Sciatic nerve (tissue), 2 donors: ENCODE measurements at places on chromosomes 16 and 17. TPM values are rescaled to one million over a fixed set of nuclear protein-coding genes. Genes with fewer than 3 reads are reported as not detected.

The CHTF8 gene
- total RNA-seq, result 65.1 TPM

The HBA1 gene
- total RNA-seq, result 11,060 TPM

The SNX20 gene
- 2.6 TPM for total RNA-seq

The BCL6B gene
- total RNA-seq, result 24.5 TPM

The WFIKKN1 gene
- 1.5 TPM for total RNA-seq

The CIBAR2 gene
- not detected for total RNA-seq

The CCL8 gene
- 10.3 TPM for total RNA-seq

The NRN1L gene
- total RNA-seq, result 1.6 TPM

The CMTM4 gene
- total RNA-seq, result 17.8 TPM

The MT1M gene
- total RNA-seq, result 6.7 TPM

The KRTAP9-6 gene
- total RNA-seq, result not detected
